ENCODE measurements at places on chromosomes 16 and 17. TPM values are rescaled to one million over a fixed set of nuclear protein-coding genes. Genes with fewer than 3 reads are reported as not detected.

DNA sequence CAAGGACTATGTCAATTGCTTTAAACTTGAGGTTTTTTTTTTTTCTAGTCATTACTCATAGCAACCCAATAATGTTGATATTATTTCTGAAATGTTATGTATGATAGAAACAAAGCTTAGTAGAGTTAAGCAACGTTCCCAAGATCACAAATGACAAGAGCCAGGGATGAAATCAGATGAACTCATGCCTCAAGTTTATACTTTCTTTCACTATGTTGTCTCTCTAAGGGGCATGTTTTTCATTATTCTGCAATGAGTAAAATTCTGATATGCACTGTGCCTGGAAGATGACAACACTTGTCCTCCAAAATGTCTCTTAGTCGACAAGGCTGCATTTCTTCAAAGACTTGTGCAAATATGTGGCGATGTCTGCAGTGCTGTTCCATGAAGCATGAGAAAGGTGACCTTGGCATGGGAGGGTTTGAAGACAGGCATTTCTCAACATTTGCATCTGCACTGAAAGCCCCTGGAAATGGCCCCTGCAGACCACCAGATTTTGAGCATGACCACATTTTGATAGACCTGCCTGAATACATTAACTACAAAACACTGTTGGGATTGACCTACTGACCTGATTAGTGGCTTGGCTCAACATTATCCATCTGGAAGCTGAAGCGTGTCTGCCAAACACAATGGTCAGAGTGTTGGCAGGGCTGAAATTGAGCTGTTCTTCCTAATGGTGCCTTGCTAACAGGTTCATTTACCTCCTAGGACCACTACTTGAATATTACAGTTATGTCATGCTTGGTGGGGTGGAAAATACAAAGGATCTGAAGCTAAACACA, 1027.5 kb downstream of the CDH11 start:
- no peaks in the 10 kb centered on the region for H3K36me3 ChIP-seq
- H3K27ac ChIP-seq = no peak overlapping the region

DNA sequence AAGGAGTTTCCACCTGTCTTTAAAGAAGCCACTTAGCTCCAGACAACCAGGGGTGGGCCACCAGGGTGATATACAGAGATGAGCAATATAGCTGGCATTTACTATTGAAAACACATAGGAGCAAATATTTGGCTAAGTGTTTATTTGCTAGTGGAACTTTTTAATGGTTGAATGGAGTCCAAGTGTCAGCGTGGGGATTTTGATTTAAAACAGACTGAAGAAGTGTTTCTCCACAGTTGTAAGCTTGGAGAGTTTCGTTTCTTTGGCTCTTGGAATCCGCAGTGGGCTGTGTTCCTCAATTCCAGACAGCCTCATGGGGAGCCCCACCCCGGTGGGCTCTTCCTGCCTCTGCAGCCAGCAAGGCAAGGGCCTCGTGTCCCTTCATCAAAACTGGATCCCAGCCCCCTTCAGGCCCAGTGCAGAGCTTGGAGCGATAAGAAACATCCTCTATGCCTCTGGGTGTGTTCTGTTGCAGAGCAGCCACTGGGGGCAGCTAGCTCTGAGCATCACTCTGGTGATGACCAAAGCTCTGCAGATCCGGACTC, 36.1 kb downstream of the NOG start:
- DNase-seq = peak; percentile 24
- H3K36me3 ChIP-seq = no peaks in the 10 kb centered on the region
- H3K4me1 ChIP-seq = peaks cover 10% of the 10 kb centered on the region

DNA sequence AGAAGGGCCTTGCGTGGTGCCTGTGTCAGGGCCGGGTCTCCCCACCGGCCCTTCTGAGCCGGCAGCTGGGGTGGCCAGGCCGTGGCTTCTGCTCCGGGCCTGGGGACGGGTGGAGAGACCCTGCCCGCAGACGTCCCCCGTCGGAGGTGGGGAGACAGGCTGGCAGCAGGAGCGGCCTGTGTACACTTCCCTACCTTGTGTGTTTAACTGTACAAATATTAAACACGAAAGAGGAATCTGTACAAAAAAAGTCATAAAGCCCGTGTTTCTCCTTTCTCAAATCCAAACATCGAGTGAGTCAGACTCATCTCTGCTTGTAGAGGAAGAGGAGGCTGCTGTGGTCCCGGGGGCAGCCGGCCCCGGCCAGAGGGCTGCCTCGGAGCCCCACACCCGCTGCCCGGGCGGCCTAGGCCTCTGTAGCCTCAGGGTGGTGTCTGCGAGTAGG, 2.0 kb downstream of the CACNA1H start:
- H3K27me3 ChIP-seq = peaks cover 25% of the 10 kb centered on the region
- no peaks in the 10 kb centered on the region for H3K36me3 ChIP-seq
- peak overlapping the region; percentile 28 for H3K4me3 ChIP-seq
- DNase-seq = no peak

GRCh38 chr16:11679941-11680911, 12.0 kb downstream of the SNN start:
- DNase-seq = no peak
- no peaks in the 10 kb centered on the region for H3K27me3 ChIP-seq
- H3K27ac ChIP-seq = peak overlapping the region; percentile 73
- H3K4me3 ChIP-seq = no peak overlapping the region

GRCh38 chr16:66228792-66229191, 137.7 kb upstream of the CDH5 start:
- DNase-seq = no peak
- no peak overlapping the region for H3K4me3 ChIP-seq
- H3K36me3 ChIP-seq = no peaks in the 10 kb centered on the region
- no peak overlapping the region for H3K27ac ChIP-seq
- peaks cover 6% of the 10 kb centered on the region for H3K4me1 ChIP-seq

DNA sequence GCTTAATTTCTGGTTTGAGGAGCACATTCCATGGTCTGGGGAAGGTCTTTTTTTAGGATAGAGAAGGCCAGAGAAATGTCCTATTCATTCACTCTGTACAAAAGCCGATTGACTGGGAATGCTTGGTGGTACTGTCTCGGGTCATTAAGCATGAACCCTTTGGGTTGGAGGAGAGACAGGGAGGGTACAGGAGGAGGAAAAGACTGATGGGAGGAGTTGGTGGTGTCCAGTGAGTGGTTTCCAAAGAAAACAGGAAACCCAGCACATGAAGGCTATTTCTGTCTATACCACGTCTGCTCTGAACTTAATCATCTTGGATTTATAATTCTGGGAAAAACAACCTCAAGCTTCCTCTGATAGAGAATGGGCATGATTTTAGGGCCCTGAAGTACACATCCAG, 111.9 kb downstream of the XYLT1 start:
- H3K4me1 ChIP-seq = peaks cover 76% of the 10 kb centered on the region
- no peaks in the 10 kb centered on the region for H3K36me3 ChIP-seq
- H3K4me3 ChIP-seq = no peak overlapping the region
- H3K27me3 ChIP-seq = no peaks in the 10 kb centered on the region

DNA sequence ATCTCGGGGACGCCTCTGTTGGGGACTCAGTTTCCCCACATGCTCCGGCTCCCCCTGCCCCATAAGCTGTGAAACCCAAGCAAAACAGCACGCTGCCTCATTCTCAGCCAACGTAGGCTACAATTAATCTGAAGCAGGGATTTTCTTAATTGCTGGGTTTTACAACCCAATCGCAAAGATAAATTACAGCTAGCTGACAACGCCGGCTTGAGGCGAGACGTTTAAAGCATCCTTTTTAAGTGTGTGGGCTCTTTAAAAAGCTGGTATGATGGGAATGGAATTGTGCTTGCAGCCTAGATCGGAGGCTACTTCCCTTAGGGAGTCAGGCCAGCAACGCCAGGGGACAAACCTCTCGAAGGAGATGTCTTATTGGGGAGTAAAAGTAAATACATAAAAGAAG, 185.3 kb downstream of the ZNF423 start:
- H3K4me3 ChIP-seq = no peak overlapping the region
- no peaks in the 10 kb centered on the region for H3K4me1 ChIP-seq
- H3K27ac ChIP-seq = no peak overlapping the region
- no peaks in the 10 kb centered on the region for H3K36me3 ChIP-seq

DNA sequence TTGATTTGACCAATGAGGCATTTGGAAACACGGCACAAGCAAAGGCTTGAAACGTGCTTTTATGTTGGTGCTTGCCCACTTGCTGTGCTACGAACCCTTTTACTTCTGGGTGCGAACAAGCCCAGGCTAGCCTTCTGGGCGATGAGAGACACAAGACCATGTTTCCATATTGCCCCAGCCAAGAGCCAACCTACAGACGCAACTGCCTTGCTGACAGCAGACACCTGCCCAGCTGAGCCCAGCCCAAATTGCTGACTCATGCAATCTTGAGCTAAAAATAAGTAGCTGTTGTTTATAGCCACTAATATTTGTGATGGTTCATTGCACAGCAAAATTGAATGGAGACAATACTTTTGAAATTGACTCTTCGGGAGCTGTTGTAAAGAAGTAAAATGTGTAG, 464.5 kb downstream of the WWOX start:
- no peak overlapping the region for H3K4me3 ChIP-seq
- H3K27me3 ChIP-seq = no peaks in the 10 kb centered on the region
- peaks cover 15% of the 10 kb centered on the region for H3K36me3 ChIP-seq
- no peak overlapping the region for H3K27ac ChIP-seq
- DNase-seq = no peak

The AGRP gene
- total RNA-seq = not detected

The QRICH2 gene
- total RNA-seq = 8.3 TPM
